ENCODE measurements at places on chromosomes 7 and 10.

DNA sequence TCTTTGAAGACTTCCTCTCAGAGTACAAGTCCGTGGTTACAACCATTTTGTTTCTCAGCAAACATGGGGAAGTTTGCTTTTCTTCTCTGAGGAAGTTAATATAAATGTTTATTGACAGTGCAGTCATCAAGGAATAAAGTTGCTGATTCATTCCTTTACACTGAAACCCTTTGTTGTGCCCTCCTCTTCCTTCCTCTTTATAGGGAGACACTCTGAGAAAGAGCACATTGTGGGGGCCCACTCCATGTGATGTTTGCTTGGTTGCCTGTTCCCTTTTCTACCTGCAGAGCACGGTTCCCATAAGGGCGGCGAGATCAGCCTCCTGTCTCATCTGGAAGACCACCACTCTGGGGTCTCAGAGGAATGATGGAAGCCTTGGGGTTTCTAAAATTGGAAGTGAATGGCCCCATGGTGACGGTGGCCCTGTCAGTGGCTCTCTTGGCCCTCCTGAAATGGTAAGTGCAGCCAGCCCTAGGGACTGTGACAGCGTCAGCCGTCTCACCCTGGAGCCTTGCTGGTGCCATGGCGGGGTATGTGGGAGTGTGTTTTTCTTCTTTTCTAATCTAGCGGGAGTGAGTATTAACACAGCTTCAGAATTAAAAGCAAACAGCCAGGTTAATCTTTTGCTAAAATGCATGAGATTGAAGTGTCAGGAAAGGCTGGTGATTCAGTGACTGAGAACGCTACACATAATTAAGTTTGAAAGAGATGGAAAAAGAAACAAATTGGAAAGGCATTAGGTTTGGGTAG, at the start of gene TBXAS1:
TBXAS1 (plus strand) TSS at position 240 of the 750 bp plus-strand sequence; CDS start at position 367, 127 bp downstream.
- no peaks in the 10 kb centered on the region for H3K27me3 ChIP-seq
- H3K4me1 ChIP-seq = peaks cover 18% of the 10 kb centered on the region
- H3K4me3 ChIP-seq = peak within 1 kb of the TSS; percentile 83
- H3K27ac ChIP-seq = peak within 1 kb of the TSS; percentile 89
- H3K36me3 ChIP-seq = peaks cover 7% of the 10 kb centered on the region

DNA sequence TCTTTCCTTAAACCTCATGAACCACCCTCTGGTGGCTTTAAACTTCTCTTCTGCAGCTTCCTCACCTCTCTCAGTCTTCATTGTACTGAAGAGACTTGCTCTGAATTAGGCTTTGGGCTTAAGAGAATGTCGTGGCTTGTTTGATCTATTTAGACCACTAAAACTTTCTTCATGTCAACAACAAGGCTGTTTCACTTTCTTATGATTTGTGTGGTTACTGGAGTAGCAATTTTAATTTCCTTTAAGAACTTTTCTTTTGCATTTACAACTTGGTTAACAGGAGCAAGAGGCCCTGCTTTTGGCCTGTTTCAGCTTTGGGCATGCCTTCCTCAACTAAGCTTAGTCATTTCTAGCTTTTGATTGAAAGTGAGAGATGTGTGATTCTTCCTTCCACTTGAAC, 38.1 kb upstream of the CDHR3 start:
- H3K4me3 ChIP-seq = peak overlapping the region; percentile 29
- H3K27me3 ChIP-seq = no peaks in the 10 kb centered on the region
- H3K4me1 ChIP-seq = peaks cover 18% of the 10 kb centered on the region
- no peaks in the 10 kb centered on the region for H3K36me3 ChIP-seq

GRCh38 chr10:101655570-101655969, 39.4 kb downstream of the FBXW4 start:
- ATAC-seq = no peak
- peaks cover 57% of the 10 kb centered on the region for H3K36me3 ChIP-seq
- H3K4me3 ChIP-seq = no peak overlapping the region
- H3K27me3 ChIP-seq = no peaks in the 10 kb centered on the region

GRCh38 chr7:57305192-57305748, 144.7 kb upstream of the ZNF716 start:
- no peak overlapping the region for H3K4me3 ChIP-seq
- ATAC-seq = no peak
- no peaks in the 10 kb centered on the region for H3K27me3 ChIP-seq
- H3K36me3 ChIP-seq = no peaks in the 10 kb centered on the region

DNA sequence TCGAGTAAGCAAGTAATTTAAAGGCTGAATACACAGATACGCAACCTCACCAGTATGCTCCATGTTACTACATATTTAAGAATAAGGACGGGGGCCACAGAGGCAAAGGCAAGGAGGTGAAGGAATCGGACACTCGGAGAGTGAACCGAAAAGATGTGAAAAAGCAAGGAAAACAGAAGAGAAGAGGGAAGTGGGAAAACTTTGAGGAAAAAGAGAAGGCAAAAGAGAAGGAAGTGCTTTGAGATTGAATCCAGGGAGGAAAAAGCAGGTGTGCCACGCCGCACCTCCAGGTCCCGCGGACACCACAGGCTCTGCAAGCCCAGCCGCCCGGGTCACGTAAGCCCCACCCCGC, 367 bp upstream of the AVL9 start:
- H3K27me3 ChIP-seq = no peaks in the 10 kb centered on the region
- H3K27ac ChIP-seq = peak overlapping the region; percentile 91
- H3K36me3 ChIP-seq = peaks cover 32% of the 10 kb centered on the region
- H3K4me3 ChIP-seq = peak overlapping the region; percentile 91
- ATAC-seq = peak; percentile 3

DNA sequence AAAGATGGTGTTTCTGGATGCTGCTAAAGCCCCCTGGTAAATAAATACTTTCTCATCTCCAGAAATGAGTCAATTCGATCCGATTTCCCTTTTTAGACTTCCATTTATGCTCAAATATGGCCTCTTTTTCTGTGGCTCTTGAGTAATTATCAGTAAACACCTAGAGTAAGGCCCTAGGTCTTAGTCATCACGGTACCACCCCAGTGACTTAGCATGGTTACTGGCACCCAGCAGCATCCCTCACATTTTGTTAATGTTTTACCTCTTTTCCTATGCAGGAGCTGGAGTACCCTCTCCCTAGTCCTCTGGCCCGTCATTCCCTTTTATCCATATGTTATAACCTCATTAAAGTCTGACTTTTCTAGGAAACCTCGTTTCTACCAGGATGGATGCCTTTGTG, 19.5 kb downstream of the CHN2 start:
- no peaks in the 10 kb centered on the region for H3K4me1 ChIP-seq
- no peak overlapping the region for H3K27ac ChIP-seq
- no peak for ATAC-seq
- H3K27me3 ChIP-seq = peaks cover 6% of the 10 kb centered on the region
- H3K36me3 ChIP-seq = no peaks in the 10 kb centered on the region
- H3K4me3 ChIP-seq = no peak overlapping the region

DNA sequence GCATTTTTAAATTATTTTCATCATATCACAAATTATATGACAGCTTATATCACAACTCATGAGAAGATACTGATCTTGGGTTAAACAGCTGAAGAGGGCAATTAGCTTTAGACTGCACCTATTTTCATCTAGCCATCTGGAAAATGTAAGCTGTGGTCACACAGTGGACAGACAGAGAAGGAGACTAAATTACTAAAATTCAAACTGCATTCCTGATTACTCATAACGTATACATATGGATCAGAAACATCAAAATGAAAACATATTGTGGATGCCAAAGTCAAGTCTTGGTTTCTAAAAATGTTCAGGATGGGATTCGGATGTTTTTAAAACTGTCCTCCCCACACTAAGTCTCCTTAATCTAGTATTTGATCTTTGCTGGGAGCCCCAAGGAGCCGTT, 6.6 kb downstream of the BBIP1 start:
- H3K4me1 ChIP-seq = peaks cover 5% of the 10 kb centered on the region
- no peaks in the 10 kb centered on the region for H3K27me3 ChIP-seq
- H3K27ac ChIP-seq = no peak overlapping the region
- no peak for ATAC-seq
- peaks cover 37% of the 10 kb centered on the region for H3K36me3 ChIP-seq

DNA sequence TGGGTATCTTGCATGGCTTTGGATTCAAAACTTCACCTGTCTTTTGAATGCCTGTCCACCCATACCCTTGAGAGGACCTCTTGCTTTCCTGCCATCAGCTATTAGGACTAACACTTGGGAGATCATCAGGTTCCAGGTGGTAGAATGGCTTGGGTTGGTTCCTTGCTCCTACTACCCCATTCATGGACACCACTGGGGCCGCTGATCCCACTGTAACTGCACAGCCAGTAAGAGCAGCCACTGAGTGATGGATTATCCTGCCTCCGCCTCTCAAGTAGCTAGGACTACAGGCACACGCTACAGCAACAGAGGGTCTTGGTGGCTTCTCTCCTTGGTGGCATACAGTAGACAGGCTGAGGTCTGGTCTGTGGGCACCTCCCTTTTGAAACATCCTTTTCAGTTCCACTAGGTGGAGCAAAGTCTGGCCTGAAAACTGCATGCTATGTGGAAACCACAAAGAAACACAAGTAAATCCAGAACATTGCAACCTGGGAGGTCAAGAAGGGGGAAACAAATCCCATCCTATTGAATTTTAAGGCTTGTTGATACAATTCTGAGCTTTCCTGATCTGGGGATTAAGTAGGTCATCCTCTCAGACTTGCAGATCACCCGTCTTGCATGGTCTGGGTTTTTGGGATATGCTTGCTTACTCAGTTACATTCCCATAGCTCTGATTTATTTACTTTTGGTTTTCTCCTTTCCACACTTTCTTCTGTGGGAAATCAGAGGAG, 9.4 kb downstream of the WBP1L start:
- peaks cover 11% of the 10 kb centered on the region for H3K36me3 ChIP-seq
- H3K27me3 ChIP-seq = no peaks in the 10 kb centered on the region
- peak; percentile 62 for ATAC-seq
- H3K4me1 ChIP-seq = peaks cover 24% of the 10 kb centered on the region
- H3K27ac ChIP-seq = peak overlapping the region; percentile 64

DNA sequence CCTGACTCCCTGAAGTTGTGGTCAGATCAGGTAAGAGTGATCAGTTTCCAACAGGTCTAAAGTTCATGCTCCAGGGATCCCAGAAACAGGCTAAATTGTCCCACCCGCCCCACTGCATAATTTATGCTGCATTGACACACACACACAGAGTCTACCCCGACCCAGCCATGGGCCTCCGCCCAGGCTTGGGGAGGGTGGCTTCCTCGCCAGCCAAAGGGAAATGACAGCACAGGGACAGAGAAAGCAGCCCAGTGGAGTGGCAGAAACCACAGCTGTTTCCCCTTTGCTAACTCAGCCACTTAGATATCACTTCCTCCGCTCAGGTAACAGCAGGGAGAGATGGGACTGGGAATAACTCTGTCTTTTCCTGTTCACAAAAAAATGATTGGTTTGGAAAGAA, 9.4 kb downstream of the SH3PXD2A start:
- no peaks in the 10 kb centered on the region for H3K36me3 ChIP-seq
- peak overlapping the region; percentile 29 for H3K27ac ChIP-seq
- ATAC-seq = peak; percentile 86

- H3K27ac ChIP-seq = no peak overlapping the region
- no peak overlapping the region for H3K4me3 ChIP-seq
- no peaks in the 10 kb centered on the region for H3K36me3 ChIP-seq
- peaks cover 7% of the 10 kb centered on the region for H3K27me3 ChIP-seq
- H3K4me1 ChIP-seq = no peaks in the 10 kb centered on the region
Observed at GRCh38 chr10:133040198-133040597, 47.5 kb upstream of the ADGRA1 start.

DNA sequence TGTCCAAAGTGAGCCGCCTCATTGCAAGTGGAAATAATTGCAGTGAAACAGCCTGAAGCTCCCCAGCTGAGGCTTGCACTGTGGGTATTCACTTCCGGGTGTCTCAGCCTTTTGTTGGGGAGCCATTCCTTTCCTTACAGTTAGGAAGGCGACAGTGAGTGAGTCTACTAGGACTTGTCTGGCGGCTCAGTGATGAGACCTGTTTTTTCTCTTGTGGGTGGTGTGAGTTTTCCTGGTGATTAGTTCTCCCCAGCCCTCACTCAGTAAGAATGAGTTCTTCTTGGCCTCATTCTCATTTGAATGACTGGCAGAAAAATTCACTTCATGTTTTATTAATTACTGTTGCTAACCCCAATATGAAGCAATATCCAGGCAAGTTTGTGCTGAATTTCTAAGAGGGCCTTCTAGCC, 2.6 kb downstream of the PGAM1 start:
- no peaks in the 10 kb centered on the region for H3K27me3 ChIP-seq
- H3K4me1 ChIP-seq = peaks cover 4% of the 10 kb centered on the region
- H3K27ac ChIP-seq = peak overlapping the region; percentile 94
- peaks cover 93% of the 10 kb centered on the region for H3K36me3 ChIP-seq
- peak overlapping the region; percentile 75 for H3K4me3 ChIP-seq

DNA sequence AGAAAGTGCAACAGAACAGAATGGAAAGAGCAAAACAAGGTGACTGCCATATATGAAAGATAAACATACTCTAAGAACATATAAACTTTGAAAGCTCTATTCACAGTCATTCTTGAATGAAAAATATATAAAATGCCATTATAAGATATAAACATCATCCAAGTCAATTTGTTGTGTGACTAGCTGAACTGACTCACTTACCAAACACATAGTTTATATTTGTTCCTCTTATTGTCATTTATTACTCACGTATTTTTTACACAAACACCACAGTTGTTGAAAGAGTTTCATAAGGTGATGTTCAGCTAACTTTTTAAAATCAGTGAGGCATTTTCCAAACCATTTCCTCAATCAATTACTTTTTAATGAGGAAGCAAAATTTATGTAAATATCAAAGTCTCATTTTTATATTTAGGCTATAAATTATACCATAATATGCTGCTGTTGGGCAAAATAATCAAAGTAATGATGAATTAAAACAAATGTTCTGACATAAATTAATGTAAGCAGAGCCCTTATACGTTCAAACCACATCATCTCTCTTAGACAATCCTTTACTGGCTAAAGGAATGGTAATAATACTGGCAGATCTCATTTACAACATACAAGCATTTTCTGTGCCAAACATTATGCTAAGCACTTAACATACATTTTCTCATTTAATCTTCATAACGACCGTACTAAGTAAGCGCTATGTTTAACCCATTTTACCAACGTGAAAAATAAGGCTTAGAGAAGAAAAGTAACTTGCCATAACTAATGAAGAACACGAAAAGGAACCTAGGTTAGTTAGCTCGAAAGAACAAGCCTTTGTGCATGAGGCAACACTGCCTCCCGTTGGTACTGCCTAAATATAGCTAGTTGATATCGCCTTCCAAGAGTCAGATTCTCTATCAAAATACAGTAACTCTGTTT, 7.3 kb downstream of the LRRN3 start:
- H3K4me1 ChIP-seq = peaks cover 4% of the 10 kb centered on the region
- peak overlapping the region; percentile 53 for H3K4me3 ChIP-seq
- H3K27me3 ChIP-seq = no peaks in the 10 kb centered on the region
- peak; percentile 77 for ATAC-seq

GRCh38 chr7:128859232-128860157, 3.2 kb upstream of the ATP6V1F start:
- no peak overlapping the region for H3K27ac ChIP-seq
- H3K4me1 ChIP-seq = peaks cover 6% of the 10 kb centered on the region
- no peaks in the 10 kb centered on the region for H3K27me3 ChIP-seq
- no peak overlapping the region for H3K4me3 ChIP-seq
- H3K36me3 ChIP-seq = peaks cover 5% of the 10 kb centered on the region
- ATAC-seq = no peak

DNA sequence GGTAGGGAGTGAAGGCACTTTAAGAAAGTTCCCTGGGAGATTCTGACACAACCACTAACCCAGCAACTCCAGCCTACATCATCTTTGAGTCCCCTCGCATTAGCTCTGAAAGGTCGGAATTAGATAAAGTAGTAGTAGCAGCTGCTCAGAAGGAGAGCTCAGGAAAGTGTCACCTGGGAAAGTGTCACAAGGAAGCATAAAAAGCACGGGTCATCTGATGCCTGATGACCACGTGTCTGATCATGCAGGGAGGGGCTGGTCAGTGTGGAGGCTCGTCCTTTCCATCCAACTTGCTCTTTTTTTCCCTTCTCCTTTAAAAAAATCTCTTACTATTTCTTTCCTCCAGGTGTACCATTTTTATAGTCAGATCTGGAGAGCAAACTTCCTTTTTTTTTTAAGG, 47.1 kb upstream of the PDCD4 start:
- H3K4me3 ChIP-seq = no peak overlapping the region
- ATAC-seq = no peak
- no peak overlapping the region for H3K27ac ChIP-seq
- no peaks in the 10 kb centered on the region for H3K27me3 ChIP-seq
- peaks cover 3% of the 10 kb centered on the region for H3K4me1 ChIP-seq
